ENCODE measurements at places on chromosomes 7 and 10.

DNA sequence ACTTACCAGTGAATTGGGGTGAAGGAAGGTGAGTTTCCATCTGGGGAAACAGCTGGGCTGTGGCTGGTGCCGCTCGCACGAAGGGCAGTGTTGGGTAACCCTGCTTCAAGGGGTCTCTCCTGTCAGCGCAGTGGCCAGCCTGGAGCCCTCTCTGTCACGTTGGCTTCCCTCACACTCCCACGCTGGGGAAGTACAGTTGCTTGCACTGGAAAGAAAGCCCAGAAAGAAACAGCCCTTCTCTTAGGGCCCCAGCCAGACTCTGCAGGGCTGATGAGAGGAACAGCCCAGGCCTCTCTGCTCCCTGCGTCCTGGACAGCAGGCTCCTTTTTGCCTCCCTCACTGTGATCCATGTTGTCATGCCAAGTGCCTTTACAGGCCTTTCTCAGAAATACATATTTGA, 40.3 kb upstream of the TRIM8 start:
- DNase-seq: no peak

DNA sequence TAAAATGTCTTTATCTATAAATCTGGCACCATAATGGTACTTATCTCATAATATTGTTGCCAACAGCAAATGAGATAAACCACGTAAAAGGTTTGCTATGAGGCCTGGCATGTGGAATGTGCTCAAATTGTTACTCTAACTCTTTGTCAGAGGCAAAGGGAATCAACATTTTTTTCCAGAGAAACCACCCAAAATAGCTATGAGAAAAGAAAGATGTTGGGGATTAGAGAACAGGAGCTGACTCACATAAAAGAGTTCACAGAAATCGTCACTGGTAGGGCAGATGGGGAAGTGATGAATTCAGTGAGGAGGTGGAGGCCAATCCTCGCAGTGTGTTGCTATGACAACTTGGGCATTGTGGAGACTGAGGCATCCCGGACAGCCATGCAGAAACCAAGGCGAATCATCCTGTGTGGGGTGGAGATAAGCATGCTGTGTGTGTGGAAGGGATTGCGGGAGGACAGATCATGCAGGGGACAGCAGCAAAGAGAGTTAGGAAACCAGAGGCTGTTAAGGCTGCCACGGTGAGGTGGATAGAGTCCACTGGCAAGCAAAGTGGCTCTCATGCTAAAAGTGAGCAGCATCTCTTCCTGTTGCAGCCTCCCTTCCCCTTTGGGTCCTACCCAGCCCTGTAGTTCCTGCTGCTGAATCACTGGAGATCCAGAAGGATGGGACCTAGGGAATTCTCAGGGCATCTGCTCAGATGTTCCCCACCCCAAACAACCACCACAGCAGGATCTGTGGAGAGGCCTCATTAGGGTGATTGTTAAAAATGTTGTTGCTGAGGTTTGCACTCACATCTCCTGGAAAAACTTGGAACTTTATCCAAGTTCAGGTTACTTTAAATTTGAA, 103.9 kb downstream of the CUBN start:
- peak; percentile 42 for DNase-seq

GRCh38 chr10:12107781-12108180, 21.7 kb upstream of the SEC61A2 start:
- no peak for DNase-seq

GRCh38 chr10:6465854-6466601, 114.0 kb downstream of the PRKCQ start:
- no peak for DNase-seq

DNA sequence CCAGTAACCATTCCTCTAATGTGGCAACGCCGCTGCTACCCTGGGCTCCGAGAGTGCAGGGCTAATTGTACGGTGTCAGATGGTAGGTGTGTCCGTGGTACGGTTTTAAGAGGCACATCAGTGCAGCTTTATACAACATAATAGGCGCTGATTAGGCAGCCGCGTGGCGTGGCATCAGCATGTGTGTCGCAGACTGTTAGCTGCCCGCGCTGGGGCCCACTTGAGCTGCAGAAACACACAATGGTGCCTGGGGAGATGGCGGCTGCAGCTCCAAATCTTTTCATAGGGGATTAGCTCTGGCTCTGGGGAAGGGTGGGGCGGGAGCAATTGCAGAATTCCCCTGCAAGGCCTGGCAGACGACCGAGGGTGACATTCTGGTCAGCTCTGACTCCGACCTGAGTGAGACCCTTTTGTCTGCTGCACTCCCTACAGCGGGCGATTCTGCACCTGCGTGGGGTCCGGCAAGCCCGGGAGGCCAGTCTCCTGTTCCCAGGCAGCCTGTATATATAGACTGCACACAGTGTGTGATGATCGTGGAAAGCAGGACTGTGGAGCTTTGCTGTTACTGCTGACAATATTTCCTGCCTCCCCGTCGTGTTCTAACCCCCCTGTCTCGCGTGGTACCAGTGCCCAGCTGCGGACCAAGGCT, 722.7 kb upstream of the CELF2 start:
- no peak for DNase-seq

DNA sequence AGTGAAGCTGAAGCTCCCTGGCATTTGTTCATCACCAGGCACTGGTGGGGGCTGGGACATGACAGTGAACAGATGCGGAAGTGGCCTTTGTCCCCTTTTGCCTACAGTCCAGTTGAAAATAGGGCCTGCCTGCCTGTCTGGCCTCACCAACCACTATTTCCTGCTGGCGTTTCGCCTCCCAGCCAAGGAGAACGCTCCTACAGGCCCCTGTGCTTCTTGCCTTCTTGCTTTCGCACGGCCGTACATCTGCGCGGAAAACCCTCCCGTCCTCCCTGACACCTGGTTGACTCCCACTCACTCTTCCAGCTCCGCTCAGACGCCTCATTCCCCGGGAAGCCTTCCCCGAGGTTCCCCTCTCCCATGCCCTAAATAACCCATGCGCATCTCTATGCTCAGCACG, 317.3 kb downstream of the PRPF18 start:
- no peak for DNase-seq

GRCh38 chr7:7210475-7211237, 28.3 kb downstream of the C1GALT1 start:
- DNase-seq: no peak

DNA sequence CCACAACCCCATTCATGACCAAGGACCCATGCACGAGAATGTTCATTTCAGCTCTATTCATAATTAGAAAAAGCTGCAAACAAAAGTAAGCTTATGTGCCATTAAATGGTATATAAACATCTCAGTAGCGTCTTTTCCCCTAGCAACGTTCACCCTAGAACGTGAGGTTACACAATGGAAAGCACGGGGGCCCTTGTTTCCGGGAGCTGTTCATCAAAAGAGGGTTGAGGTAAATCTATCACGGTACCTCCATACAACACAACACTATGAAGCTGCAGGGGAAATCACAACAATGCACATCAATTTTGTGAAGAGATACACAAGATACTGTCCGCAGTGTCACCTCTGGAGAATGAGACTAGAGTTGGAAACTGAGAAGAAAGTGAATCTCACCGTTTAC, 80.9 kb upstream of the DDC start:
- no peak for DNase-seq

DNA sequence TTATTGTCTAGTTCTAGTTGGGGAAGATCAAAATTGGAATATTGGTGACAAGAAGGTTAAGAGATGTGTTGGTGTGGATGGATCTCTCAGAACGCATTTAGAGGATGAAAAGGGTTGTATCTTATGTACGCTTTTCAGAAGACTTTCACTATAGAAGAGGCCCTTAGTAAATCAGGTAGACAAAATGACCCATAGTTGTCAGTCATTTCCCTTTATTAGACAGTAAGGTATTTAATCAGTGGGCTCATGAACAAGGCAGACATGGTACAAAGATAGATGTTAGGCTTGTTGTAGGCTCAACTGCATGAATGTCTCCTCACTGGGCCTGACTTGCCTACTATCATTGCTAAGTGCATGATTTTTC, 359.2 kb downstream of the PHF14 start:
- DNase-seq: no peak

DNA sequence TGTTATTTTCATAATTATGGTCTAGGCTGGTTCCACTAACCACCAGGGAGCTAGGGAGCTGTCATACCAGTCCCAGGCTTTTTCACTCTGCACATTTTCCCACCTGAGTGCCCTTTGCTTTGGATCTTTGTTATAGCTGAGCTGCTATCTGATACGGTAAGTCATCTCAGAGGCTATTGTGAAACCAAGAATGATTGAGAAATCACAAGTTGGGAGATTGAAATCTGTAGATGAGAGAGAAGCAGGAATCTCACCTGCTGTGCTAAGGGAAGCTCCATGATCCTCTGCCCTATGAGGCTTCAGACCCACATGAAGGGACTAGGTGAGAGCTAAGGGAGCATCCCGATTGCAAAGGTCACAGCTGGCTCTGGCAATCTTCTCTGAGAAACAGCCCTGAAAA, 307.8 kb downstream of the REEP3 start:
- DNase-seq: no peak

- DNase-seq: no peak
Observed at GRCh38 chr10:11782793-11783557, 40.2 kb upstream of the PROSER2 start.

DNA sequence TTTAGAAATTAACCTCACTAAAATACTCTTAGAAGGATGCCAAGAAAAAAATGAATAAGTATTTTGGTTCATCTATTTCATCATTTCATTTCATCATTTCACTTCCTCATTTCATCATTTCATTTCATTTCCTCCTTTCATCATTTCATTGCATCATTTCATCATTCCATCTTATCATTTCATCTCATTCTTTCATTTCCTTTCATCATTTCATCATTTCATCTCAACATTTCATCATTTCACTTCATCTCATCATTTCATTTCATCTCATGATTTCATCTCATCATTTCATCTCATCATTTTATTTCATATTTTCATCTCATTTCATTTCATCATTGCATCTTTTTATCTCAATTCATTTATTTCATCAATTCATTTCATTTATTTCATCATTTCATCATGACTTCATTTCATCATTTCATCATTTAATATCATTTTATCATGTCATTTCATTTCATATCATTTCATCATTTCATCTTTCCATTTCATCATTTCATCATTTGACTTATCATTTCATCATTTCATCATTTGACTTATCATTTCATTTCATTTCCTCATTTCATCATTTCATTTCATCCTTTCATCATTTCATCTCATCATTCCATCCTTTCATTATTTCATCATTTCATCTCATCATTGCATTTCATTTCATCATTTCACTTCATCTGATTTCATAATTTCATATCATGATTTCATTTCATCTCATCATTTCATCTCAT, 129.9 kb downstream of the ZNF92 start:
- DNase-seq: no peak

GRCh38 chr10:11863353-11864109, 40.4 kb downstream of the PROSER2 start:
- no peak for DNase-seq

DNA sequence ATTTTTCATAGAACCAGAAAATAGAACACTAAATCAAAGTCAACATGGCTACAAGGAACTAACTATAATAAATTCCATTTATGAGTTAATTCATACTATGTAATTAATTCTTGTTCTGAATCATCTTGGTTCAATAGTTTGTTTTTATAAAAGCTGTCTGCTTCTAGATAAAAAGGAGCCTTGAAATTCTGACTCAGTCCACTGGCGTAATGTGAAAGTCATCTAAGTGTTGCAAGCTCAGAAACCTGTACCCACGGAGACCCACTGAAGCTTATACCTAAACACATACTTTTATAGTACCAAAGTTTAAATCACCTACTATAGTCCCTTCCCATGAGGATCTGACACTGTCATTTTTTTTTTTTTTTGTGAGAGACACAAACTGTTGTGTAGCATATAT, 489.4 kb downstream of the SEMA3D start:
- no peak for DNase-seq

GRCh38 chr7:151552352-151553028, 32.8 kb upstream of the RHEB start:
- no peak for DNase-seq

DNA sequence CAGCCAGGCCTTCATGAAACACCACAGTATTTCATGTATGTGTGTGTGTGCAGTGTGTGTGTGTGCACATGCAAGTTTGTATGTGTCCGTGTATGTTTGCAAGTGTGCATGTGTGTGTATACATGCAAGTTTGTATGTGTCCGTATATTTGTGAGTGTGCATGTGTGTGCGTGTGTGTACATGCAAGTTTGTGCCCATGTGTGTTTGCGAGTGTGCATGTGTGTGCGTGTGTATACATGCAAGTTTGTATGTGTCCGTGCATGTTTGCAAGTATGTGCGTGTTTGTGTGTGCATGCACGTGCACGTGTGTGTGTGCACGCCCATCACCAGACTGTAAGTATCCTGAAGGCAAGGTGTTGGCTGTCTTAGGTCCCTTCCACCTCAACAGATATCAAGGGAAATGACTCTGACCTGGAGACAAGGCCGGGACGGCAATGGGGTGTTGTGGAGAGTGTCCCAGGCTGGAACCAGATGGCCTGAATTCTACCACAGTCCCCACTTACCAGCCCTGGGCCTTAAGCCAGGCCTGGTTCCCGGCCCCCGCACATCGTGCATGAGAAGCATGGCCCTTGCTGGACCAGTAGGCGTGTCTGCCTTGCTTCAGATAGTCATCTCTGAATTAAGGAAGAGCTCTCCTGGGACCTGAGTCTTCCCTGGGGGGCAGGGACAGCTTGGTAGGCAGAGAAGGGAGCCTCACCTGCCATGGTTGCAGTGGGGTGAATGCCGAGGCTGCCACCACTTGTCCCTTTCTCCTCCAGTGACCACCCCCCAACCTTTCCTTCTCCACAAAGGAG, 140.0 kb downstream of the GRK5 start:
- DNase-seq: no peak

GRCh38 chr10:43393606-43394360, 15.2 kb downstream of the HNRNPF start:
- no peak for DNase-seq

DNA sequence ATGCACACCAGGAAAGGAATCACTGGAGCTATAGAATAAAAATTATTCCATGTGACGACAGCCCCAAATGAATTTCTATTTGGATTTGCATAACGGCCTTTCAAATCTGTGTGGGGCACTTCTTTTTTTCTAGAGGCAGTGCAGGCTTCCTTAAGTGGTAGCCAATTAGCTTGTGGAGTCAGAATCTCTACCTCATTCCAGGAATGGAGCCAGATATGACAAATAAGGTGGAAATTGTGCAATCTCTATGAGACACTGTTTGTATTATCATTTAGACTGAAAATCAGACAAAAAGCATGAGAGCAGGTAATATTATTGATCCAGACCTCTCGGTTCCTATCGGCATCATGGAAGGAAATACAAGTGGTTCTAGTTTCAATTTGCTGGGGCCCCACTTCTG, 78.7 kb downstream of the BEND7 start:
- no peak for DNase-seq

- no peak for DNase-seq
Observed at GRCh38 chr7:96144260-96144526, 177.7 kb downstream of the SLC25A13 start.

- DNase-seq: no peak
Observed at GRCh38 chr7:130365511-130366441, 14.5 kb upstream of the CPA1 start.

- DNase-seq: no peak
Observed at GRCh38 chr7:2043316-2044039, 189.3 kb downstream of the MAD1L1 start.

Data from activated gamma-delta T cell treated with anti-CD3 and anti-CD28 coated beads, Interleukin-2, amount 50 U/mL, for 16 hours (primary cell).